Stimulated activated CD4-positive, alpha-beta T cell treated with anti-CD3 and anti-CD28 coated beads, Interleukin-1b, Interleukin-23, amount 100 ng/mL, for 4 hours (primary cell): ENCODE measurements at places on chromosomes 11 and 22.

DNA sequence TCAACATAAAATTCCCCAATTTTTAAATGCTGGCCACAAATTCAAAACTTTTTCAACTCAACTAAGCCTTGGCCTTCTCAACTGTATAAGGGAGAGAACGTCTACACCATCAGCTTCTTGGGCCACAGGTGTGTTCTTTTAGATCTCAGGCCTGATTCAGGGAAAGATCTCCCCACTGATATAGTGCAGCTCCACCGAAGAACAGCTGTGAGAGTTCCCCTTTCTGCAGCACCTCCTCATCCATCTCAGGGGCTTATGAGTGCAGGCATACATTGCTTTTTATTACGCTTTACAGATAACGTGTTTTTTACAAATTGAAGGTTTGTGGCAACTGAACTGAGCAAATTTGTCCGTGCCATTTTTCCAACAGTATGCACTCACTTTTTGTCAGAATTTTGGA, 8.0 kb upstream of the CD82 start:
- DNase-seq, result no peak

GRCh38 chr11:16749092-16749491, 10.6 kb downstream of the C11orf58 start:
- no peak for DNase-seq

GRCh38 chr11:81380395-81380794, 1353.3 kb downstream of the FAM181B start:
- DNase-seq, result no peak

- DNase-seq, result no peak
These were observed 14.8 kb downstream of the CHKA start for GRCh38 chr11:68106165-68106940.
